Activated T-helper 9 cell treated with anti-CD3 and anti-CD28 coated beads, Interleukin-2, amount 50 U/mL, for 16 hours (primary cell): ENCODE measurements at places on chromosomes 6 and 20.

DNA sequence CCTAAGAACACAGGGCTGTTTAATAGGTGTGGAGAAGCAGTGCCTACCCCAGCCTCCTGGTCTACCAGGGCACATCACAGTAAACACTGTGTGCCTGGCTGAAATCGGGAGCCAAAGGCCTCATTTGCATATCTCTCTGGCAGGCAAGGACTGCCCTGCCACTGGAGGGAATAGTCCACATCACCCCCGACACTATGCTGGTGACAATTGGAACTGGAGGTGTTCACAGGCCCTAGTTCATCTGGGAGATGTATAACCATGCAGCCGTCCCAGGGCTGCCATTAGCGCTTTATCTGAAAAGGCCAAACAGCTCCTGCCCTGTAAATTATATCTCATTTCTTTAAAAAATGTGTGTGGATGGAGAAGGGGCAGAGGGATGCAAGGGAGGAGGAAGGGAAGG is 150.3 kb downstream of the LINC00237 start:
- no peak for DNase-seq

- no peak for DNase-seq
Measured at GRCh38 chr6:45709781-45710220, 305.9 kb downstream of the CLIC5 start.

DNA sequence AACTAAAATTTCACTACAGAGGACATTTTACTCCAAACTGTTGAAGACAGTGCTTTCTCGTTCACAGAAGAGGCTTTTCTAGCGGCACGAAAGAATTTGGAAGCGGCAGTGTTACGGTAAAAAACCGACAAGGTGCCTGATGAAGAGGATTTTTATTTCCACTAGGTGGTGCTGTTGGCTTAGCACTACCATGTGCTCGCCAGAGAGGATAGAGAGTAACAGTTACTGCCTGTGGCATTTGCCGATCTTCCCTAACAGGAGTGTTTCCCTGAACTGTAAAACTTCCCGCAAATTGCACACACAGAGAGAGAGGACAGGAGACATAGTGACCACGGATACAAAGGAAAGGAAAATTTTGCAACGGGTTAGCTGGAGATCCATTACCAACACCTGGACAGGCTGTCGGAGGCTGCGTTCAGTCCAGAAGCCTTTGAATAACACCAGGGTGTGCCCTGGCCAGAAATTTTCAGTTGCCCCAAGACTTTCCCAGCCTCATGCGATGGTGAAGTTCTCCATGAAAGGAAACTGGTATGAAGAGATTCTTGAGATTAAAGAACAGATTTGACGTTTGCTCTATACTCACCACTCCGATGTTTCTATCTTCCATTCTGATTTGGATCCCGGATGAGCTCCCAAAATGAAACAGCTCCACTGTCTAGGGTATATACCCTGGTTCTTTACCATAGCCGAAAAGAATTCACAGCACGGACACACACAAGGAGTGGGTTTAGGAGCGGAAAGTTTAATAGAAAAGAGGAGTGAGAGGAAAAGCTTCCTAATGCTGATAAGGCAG is 48.1 kb downstream of the HLA-DPB1 start:
- no peak for DNase-seq

GRCh38 chr20:53865901-53866793 is 204.2 kb downstream of the BCAS1 start:
- DNase-seq, result no peak

GRCh38 chr20:41526327-41526726 is 91.8 kb downstream of the CHD6 start:
- no peak for DNase-seq

DNA sequence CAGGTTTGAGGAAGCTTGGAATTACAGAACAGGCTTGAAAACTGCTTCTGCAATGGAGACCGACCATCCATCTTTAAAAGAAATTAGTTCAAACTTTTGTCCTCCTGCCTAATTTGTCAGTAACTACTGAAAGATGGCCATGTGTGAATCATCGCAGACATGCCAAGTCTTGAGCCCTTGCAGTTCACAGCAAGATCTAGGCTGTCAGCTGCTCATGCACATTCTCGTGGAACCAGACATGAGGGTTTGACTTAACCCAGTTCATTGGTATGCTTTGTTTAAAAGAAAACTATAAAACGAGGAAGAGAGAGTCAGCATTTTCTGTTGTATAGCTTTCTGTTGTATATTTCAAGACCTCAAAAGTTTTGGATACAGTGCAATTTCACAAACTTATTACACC is 74.0 kb upstream of the SAMD5 start:
- no peak for DNase-seq

- DNase-seq, result no peak
Measured at GRCh38 chr6:35674594-35674993, 14.1 kb downstream of the FKBP5 start.

DNA sequence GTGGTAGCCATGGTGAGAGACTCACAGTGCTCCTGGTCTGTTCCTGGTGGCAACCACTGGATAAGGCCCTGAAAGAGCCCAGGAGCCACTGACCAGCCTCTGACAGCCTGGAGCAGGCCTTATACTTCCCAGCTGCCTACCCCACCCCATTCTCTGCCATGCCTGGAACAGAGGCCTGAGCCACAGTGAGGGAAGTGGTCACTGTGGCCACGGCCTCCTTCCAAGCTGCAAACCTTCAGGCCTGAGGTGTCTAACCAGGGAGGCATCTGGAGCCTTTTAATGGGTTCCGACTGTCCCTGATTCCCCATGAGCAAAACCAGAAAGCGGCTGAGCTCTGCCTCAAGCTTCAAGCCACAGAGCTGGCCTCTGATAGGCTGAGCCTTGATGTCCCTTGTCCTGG is 113.0 kb upstream of the SIRPA start:
- DNase-seq, result no peak

GRCh38 chr6:154481521-154482013 is 28.9 kb downstream of the CNKSR3 start:
- no peak for DNase-seq

DNA sequence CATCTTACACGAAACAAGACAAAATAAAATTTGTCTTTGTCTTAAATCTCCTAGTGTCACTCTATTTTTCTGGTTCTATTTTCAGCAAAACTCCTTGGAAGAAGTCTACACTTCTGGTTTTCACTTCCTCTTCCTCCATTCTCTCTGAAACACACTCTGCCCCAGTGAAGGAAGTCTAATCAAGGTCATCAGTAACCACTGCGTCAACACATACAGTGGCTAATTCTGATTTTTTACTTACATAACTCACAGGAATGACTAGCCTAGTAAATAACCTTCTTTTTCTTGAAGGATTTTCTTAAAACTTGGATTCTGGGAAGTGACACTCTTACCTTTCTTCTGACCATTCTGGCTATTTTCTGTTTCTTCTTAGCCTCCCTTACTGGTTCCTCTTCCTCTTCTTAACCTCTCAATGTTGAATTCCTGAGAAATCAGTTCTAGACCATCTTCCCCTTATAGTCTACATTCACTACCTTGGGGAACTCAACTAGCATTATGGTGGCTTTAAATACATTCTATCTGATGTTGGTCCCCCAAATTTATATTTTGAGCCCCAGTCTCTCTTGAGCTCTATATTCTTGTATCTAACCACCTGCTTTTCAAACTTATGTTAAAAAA is 37.5 kb downstream of the AIG1 start:
- no peak for DNase-seq

DNA sequence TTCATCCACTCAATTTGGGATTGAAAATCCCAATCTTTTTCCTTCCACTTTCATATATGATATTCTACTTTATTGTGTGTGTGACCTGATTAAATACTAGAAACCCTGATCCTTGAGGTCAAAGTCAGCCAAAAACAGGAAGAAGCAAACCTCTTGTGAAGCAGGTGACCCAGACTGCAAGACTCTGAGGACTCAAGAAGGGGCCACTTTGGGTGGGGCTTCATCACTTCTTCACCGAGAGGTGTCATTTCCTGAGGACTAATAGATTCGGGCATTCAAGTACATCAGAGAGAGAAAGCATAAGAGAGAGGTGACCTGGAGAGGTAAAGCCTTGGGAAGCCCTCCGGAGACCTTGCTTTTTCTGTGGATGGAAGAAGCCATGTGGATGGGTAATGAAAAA is 129.0 kb downstream of the CFAP61 start:
- DNase-seq, result no peak

- no peak for DNase-seq
Measured at GRCh38 chr6:15279047-15279661, 33.3 kb downstream of the JARID2 start.

DNA sequence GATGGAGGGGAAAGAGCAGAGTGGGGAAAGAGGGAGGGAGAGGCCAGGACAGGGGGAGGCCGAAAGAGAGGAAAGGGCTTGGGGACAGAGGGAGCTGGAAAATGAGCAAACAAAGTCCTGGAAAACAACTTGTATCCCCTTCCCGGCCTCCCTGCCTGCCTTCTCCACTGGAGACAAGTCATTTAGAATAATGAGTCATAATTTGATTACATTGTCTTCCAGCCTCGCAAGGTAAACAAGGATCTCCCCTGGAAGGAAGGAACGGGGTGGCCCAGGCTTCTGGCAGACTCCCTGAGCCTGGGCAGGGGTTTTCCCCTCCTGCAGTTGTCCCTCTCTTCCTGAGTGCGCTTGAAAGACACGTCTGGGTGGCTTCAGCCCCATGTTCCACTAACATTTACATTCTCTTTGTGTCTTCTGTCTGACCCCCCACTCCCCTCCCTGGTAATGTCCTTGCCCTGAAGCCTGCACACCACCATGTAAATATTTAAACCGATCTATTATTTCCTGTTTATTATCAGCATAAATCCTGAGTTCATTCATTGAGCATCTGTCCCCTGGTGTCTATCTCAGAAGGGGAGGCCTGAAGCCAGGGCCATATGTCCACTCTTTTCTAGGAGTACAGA is 12.1 kb upstream of the MRPS18A start:
- no peak for DNase-seq

DNA sequence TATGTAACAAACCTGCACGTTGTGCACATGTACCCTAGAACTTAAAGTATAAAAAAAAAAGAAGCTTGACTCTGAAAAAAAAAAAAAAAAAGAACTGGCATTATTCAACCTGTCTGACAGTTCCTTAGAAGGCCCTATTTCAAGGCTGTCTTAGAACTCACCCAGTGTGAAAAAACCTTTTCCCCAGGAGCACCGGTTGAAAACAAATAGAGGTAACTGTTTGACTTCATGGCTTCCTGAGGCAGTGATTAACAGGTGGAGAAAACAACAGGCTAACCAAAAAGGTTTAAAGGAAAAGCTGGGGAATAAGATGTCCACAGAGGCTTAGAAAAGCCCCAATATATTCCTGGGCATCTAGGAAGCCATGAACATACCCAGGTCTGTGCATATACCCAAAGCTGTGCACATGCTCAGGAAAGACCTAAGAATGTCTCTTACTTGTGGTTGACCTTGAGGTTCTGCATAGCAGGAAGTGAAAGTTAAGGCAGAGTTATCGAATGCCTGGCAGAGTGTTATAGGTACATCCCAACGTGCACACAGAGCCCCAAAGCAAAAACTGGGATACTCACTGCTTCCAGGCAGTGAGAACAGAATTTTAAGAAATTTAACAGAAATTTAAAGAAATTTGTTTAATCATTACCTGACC is 7.0 kb downstream of the UQCC1 start:
- no peak for DNase-seq

DNA sequence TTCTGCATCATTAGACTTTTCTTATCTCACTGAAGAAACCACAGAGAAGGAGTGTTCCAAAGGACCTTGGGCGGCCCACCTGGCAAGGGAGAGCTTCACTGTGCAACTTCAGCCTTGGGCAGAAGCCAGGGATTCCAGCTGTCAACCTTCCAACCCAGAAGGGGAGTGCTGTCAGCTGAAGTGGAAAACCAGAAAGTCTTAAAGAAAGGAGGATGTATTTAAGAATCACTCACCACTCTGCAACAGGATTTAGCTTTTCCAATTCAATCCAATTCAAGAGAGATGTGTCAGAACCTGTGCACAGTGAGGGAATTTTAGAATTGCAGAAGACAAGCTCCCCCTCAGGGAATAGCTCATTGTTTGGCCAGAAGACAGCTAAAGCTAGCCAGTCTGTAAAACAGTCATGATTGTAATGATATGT is 553.7 kb downstream of the CD83 start:
- DNase-seq, result no peak

DNA sequence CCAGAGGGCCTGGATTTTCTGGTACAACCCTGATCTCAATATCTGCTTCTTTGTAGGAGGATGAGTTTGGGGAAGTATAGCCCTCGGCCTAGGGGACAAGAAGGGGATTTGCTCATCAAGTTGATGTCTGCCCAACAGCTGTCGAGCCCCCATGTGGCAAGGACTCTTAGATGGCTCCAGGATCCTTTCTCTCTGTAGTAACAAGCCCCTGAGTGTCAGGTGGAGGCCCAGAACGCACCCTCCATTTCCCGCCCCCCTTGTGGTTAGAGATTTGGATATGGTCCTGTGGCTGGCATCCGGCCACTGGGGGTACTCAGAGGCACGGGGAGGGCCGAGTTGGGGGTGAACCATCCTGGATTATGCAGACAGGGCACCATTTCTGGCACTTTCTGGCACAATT is 50.1 kb downstream of the CTCFL start:
- DNase-seq, result no peak

DNA sequence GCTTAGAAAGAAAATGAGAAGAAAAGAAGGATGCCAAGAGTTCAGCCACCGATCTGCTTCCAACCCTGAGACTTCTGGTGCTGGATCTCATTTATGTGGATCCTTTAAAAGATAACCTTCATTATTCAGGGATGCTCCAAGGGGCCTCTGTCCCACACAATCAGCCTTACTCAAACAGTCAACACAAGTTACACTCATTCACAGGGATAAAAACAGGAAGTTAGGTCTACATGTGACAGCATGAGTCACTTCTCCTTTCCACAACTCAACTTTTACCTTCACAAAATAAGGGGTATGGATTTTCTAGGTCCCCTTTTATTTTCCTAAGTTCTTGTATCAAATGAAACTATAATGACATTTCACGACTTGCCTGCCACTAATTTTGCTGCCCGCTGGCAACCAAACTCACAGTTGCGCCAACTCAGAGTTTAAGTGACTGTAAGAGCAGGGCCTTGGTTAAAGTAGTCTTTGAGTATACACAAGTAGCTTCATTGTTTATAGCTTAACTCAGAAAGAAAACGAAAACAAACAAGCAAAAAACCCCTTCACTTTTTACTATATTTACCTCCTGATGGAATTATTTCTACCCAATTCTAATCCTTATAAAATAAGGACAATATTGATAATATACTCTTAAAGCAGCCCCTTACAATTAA is 278.8 kb upstream of the RUNX2 start:
- no peak for DNase-seq

GRCh38 chr20:57805747-57806146 is 95.9 kb upstream of the PMEPA1 start:
- no peak for DNase-seq

DNA sequence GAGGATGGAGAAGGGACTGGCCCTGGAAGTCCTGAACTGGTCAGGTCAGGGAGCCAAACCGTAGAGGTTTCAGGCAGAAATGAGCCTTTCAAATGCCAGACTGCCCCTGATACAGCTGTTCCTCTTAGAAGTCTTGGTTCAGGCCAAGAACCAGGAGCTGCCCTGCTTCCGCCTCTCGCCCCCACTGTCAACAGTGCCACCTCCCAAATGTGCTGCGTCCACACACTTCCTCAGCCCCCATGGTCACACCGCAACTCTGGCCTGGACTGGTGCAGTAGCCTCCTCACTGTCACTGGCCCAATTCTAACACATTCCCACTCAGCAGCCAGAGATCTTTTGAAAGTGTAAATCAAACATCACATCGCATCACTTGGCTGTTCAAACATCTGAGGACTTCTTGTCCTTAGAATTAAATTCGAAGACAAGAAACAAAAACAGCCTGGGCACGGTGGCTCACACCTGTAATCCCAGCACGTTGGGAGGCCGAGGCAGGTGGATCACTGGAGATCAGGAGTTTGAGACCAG is 69.7 kb downstream of the STK35 start:
- no peak for DNase-seq

- no peak for DNase-seq
Measured at GRCh38 chr20:62723351-62723750, 14.7 kb downstream of the NTSR1 start.

- no peak for DNase-seq
Measured at GRCh38 chr20:12053353-12053752, 135.7 kb downstream of the BTBD3 start.
